Frontal cortex (tissue), 4 donors: ENCODE measurements at places on chromosomes 7 and 10. TPM values are rescaled to one million over a fixed set of nuclear protein-coding genes. Genes with fewer than 3 reads are reported as not detected.

Gene PRSS1
- not detected for total RNA-seq

Gene HDAC9
- total RNA-seq: 117 TPM

Gene UCN3
- total RNA-seq: not detected

Gene CAPZA2
- 154 TPM for total RNA-seq

Gene ABCB4
- 1.2 TPM for total RNA-seq

Gene NRP1
- 49.3 TPM for total RNA-seq

Gene VSTM4
- 2.4 TPM for total RNA-seq

Gene SCIN
- 1.6 TPM for total RNA-seq

Gene ST7
- total RNA-seq: 69.7 TPM

Gene LRRC4
- total RNA-seq: 13.9 TPM

Gene MCU
- 51.8 TPM for total RNA-seq

Gene IMMP2L
- total RNA-seq: 9.8 TPM

Gene MSS51
- total RNA-seq: 1.6 TPM

Gene MAP3K8
- 4.9 TPM for total RNA-seq

Gene SUN3
- total RNA-seq: not detected

Gene NPY4R2
- total RNA-seq: under 0.01 TPM
